ENCODE measurements at places on chromosomes 4 and X.

- DNase-seq: no peak
These were observed 331.9 kb upstream of the SFRP2 start for GRCh38 chr4:154120690-154121345.

DNA sequence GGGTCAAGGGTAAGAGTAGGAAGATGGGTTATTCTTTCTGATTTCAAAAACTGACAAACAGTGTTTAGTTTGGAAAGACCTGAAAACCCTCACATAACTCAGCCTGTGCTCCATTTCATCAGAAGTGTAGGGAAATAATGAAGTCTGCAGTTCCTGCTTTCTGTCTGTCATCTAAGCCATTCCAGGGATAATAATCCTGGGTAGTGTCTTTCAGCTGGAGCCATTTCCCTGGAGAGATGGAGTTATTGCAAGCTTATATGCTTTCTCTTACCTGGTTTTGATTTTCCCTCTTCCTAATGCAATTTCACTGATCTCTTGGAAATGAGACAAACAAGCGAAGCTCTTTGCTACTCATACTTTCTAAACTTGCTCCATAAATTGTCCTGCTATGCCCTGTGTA lies 824.8 kb upstream of the LCORL start:
- DNase-seq: no peak

DNA sequence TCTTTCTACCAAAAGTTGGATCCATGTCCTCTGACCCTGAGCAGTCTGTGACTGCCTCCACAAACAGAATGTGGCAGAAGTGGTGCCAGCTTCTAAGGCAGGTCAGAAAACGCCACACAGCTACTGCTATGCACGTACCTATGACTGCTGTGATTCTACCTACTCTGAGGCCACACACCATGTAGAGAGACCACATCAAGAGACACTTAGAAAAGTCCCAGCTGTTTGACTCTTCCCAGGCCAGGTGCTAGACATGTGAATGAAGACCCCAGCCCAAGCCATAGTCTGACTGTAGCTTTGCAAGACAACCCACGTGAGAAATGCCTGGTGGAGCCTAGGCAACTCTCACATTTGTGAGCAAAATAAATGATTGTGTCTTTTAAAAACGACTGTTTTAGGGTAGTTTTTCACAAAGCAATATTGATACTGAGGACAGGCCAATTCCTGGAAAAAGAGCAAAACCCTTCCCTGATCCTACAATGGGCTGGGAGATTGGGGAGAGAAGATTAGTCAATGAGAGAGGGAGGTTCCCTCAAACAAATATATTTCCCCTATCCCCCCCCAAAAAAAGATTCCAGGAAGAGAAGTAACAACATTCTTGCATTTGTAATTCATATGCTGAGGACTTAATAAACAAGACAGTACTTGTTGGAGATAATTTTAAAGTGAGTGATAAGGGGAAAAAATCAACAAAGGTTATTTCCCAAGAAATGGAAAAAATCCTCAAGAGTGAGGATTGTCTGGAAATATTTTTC lies 33.3 kb downstream of the FRYL start:
- no peak for DNase-seq

DNA sequence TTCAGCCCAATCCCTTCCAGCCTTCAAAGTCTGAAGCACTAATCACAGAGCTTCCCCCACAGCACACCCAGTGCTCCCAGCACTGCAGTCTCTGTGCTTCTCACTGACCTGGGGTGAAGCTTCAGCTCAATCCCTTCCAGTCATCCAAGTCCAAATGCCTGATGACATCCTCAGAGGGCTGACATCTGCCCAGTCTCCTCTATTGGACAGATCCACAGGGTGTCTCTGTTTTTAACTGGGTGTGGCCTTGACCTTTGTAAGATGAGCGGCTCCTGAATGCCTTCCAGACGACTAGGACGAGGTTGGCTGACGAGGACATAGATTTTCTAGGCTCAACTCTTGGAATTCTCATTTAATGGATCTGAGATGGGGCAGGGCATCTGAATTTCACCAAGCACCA lies 7.6 kb upstream of the SLC2A9 start:
- no peak for DNase-seq

DNA sequence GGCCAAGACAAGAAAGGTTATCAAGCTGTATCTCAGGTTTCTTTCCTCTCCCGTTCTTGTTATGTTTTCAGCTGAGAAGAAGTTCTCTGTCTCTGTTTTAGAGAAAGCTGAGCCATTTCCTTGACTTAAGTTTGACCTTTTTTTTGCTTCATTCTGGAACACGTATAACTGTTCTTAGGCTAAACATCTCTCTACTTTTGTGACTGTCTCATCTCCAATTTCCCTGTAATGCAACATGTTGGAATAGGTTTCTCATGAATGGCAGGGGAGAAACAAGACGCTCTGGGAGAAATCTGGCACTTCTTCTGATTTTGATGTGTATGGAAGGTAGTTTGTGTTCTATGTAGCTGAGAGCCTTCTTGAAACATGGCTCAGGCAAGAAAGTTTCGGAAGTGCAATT lies 36.2 kb upstream of the SFRP2 start:
- no peak for DNase-seq

DNA sequence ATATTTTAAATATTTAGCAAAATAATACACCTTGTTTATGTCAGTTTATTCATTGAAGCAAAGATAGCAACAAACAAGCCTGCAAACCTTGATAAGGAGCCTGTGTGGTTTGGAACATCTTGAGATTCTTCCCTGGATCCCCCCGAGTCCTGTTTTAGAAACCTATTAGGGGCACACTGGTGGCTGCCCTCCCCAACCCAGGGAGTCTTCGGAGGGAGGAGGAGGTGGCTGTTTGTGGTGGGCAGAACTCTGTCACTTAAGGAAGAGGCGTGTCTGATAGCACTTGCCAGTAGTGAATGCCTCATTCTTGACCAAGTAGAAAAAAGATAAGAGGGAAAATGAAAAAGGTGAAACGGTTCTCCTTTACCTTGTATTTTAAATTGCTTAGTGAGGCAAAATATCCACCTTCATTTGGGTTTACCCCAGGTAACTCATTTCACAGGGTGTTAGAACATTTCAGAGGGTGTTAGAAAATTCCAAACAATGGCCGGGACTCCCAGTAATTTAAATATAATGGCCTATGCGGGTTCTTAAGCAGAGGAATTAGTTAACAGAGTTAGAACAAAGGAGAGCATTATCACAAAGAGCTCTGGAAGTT lies 10.4 kb downstream of the KIT start:
- no peak for DNase-seq

Data from activated CD4-positive, alpha-beta T cell treated with anti-CD3 and anti-CD28 coated beads for 4 hours (primary cell).